NCI-H2171 (cell line): ENCODE measurements at places on chromosomes 13 and 19.
A peak's percentile ranks its signal among the peaks of the same experiment; 100 is the strongest.

DNA sequence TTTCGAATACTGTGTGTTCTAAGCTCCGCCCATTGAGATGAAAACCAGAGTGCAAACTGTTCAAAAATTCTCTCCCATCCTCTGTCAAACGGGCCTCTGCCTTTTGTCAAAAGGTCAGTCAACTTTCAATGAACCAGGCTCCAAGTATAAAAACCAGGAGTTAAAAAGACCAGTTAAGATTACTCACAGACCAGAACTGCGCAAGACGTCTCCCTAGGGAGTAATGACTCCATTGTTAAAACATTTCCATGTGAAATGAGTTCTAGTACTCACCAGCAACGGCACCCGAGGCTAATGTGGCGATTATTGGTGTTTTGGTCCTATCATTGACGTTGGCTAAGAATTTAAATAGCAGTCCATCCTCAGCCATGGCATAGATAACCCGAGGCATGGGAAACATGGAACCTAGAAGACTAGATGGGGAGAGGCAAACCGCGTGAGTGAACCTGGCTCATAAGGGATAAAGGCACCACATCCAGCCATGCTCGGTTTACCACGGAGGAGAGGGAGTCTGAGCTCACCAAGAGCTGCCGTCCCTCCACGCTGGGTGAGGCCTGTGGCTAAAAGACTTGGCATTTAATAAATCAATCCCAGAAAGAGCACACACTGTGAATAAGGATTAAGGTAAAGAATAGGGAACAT, 73.3 kb downstream of the SLC7A1 start:
- no peak for DNase-seq

- no peak for DNase-seq
Observed at GRCh38 chr13:111252446-111253364, 67.7 kb upstream of the TEX29 start.

GRCh38 chr13:79654520-79654919, 173.6 kb downstream of the NDFIP2 start:
- no peak for DNase-seq

DNA sequence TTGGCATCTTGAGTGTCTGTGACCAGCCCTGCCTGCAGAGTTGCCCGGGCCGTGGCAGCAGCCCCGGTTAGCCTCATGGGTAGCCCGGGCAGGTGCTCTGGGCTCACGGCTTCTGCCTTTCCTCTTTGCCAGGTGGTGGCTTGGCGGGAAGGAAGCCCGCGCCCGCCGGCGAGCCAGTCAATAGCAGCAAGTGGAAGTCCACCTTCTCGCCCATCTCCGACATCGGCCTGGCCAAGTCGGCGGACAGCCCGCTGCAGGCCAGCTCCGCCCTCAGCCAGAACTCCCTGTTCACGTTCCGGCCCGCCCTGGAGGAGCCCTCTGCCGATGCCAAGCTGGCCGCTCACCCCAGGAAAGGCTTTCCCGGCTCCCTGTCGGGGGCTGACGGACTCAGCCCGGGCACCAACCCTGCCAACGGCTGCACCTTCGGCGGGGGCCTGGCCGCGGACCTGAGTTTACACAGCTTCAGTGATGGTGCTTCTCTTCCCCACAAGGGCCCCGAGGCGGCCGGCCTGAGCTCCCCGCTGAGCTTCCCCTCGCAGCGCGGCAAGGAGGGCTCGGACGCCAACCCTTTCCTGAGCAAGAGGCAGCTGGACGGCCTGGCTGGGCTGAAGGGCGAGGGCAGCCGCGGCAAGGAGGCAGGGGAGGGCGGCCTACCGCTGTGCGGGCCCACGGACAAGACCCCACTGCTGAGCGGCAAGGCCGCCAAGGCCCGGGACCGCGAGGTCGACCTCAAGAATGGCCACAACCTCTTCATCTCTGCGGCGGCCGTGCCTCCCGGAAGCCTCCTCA, 9.9 kb downstream of the PLEKHJ1 start:
- no peak for DNase-seq

GRCh38 chr19:29576761-29577648, 29.1 kb upstream of the POP4 start:
- DNase-seq = peak; percentile 80

- no peak for DNase-seq
Observed at GRCh38 chr19:13101590-13102415, 855 bp downstream of the LYL1 start.

GRCh38 chr13:48624858-48625257, 28.9 kb upstream of the CYSLTR2 start:
- DNase-seq = no peak
